Ecto neural progenitor cell (in vitro differentiated cells): ENCODE measurements at places on chromosomes 3 and 15.

GRCh38 chr3:102006812-102007485, 157.6 kb downstream of the NFKBIZ start:
- DNase-seq = no peak

DNA sequence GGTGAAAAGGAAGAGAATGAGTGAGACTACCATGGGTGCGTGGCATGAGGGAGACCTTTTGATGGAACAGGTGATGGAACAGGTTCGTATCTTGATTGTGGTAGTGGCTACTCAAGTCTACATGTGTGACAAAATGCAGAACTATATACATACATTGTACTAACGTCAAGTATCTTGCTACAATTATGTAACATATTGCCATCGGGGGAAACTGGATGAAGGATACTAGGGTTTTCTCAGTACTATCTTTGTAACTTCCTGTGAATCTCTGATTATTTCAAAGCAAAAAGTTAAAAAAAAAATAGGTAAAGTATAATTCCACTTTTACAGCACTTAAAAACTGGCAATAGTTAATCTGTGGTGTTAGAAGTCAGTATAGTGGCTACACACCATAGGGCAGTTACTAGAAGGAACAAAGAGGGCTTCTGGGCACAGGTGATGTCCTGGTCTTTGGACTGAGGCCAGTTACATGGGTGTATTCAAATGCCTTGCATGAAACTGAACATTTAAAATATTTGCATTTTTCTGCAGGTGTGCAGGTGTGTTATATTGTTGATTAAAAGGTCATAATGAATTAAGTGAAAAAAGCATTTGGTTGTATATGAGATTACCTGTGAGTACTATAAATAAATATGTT, 61.4 kb downstream of the LRRK1 start:
- DNase-seq = no peak

GRCh38 chr3:56955492-56956111, 104.9 kb upstream of the SPATA12 start:
- DNase-seq = no peak

- DNase-seq = no peak
Observed at GRCh38 chr3:114861666-114862065, 285.4 kb downstream of the ZBTB20 start.

DNA sequence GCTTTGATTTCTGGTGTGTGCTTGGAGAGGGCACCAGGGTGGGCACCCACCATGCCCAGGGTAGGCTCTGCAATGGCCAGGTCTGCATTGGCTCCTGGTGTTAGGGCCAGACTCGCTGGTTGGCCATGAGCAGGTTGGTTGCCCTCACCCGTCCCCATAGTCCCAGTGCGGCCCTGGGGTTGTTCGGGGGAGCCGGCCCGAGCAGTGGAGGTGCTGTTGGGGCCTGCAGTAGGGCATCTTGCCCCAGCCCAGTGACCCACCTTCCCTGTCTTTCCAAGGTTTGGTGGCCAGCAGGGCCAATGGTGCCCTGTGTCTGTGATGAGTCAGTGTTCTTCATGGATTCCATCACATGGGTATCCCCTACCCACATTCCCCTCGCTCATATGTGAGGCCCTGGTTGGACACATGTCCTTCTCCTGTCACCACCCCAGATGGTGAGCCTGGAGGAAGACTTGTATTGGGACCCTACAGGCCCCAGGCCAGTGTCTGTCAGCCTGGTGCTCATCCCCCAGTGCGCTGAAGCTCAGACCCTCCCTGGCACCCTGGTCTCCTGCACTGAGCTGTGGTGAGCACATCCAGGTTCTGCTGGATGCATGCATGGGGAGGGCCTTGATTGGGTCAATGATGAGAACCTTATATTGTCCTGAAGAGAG, 190.1 kb downstream of the UBE3A start:
- no peak for DNase-seq

GRCh38 chr3:39137991-39138803, 15.2 kb downstream of the CSRNP1 start:
- no peak for DNase-seq

DNA sequence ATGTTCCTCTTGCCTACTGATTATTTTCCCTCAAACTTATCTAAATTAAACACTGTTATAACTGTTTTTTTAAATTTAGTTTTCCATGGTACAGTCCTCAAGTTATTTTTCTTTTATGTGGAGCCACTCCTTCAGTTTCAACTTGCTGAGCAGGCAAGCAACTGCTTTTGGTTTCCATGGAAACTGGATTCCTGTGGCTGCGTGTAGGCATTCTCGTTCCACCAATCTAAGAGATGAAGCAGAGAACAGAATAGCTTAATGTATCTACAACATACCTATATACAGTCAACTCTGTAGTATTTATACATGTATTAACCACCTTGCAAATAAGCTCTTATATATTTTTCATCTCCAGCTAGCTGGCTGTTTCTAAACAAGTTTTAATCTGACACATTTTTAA, 25.8 kb upstream of the ANXA2 start:
- no peak for DNase-seq

GRCh38 chr3:156236556-156237260, 116.3 kb downstream of the KCNAB1 start:
- DNase-seq = no peak

DNA sequence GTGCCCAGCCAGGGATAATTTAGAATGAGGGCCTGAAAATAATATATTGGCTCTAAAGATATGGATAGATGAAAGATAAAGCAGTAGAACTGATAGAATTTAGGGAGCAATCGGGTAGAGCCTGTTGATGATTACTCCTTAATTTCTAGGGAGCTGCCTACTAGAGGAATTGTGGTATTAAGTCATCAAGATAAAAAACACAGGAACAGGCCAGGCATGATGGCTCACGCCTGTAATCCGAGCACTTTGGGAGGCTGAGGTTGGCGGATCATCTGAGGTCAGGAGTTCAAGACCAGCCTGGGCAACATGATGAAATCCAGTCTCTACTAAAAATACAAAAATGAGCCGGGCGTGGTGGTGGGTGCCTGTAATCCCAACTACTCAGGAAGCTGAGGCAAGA, 130.4 kb downstream of the PCCB start:
- no peak for DNase-seq

GRCh38 chr15:89486726-89487050, 9.7 kb downstream of the RHCG start:
- no peak for DNase-seq

GRCh38 chr3:134057654-134058110, 28.0 kb upstream of the SLCO2A1 start:
- peak; percentile 46 for DNase-seq

DNA sequence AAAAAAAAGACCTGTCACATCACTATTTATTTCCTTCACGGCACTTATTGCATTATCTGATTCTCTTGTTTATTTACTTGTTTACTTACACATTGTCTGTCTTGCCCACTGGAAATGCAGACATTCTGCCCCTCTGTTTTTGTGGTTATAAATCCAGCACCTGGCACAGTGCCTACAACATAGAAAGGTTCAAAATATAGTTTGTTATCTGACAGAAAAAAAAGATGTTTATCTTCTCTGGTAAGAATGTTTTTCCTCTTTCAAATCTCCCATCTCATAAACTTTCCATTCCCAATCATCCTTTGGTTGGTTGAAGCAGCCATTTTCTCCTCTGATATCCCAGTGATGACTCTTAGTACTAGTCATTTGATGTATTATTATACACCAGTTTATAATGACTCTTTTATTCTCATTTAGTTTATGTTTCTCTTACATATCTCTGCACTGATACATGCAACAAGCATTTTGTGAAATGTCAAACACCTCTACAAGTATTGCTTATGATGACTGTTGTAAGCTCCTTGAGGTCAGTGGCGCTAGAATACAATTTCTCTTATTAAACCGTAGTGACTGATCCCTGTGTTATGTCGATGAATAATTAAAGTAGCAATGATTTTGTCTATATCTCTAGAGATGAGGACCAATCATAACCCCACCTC, 398.4 kb upstream of the TBL1XR1 start:
- DNase-seq = no peak

- DNase-seq = no peak
Observed at GRCh38 chr15:55823699-55824340, 80.9 kb upstream of the PRTG start.

DNA sequence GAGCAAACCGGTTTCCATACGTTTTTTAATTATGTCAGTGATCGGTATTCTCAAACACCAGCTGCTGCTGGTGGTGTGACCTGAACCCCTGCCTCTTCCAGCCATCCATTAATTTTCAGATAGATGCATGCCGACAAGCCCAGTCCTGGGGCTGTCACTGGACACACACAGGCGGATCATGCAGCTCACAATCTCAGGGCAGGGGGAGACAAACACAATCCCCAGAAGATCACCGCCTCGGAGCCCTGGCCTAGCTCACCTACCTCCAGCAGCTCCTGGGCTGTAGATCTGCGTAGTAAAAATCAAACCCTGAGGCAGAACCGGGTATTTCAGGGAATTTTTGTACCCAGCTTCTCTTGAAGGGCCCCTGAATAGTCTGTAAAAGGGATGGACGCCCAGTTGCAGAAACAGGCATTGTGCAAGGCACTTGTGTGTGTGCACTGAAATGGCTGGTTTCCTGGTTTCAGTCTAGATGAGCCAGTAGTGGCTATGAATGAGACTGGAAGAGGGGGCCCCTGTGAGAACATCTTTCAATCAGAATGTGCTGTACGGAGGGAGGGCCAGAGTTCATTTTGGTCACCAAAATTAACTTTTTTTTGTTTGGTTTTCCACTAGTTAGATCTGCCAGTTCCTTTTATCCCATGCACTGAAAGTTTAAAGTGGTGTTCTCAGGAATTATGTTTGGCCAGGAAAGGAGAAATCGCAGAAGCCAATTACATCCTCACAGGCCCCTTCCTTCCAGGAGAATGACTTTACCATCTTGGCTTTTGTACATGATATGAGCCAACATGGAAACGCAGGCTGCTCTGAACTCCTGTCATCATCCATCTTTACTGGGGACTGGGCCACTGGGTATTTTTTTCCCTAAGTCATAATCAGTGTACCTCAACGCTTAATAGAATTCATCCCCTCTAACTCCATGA, 55.0 kb upstream of the RPL32 start:
- DNase-seq = no peak

DNA sequence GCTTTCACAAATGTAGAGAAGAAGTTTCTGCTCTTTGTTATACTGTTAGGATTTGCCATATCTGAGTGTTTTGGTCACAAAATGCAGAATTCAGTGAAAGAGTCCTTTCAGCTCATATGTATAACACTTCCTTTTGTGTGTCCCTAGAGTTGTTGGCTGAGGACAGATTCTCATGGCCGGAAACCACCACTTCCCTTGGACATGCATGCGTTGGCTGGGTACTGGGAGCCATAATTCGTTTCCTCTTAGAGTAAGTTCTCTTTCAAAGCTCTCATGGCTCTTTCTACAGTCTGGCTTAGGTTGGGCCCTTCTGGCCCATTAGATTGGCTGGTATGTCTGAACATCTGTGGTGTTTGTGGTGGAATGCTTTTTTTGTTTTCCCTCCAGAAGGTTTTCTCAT, 298.5 kb downstream of the DIPK2A start:
- DNase-seq = no peak

DNA sequence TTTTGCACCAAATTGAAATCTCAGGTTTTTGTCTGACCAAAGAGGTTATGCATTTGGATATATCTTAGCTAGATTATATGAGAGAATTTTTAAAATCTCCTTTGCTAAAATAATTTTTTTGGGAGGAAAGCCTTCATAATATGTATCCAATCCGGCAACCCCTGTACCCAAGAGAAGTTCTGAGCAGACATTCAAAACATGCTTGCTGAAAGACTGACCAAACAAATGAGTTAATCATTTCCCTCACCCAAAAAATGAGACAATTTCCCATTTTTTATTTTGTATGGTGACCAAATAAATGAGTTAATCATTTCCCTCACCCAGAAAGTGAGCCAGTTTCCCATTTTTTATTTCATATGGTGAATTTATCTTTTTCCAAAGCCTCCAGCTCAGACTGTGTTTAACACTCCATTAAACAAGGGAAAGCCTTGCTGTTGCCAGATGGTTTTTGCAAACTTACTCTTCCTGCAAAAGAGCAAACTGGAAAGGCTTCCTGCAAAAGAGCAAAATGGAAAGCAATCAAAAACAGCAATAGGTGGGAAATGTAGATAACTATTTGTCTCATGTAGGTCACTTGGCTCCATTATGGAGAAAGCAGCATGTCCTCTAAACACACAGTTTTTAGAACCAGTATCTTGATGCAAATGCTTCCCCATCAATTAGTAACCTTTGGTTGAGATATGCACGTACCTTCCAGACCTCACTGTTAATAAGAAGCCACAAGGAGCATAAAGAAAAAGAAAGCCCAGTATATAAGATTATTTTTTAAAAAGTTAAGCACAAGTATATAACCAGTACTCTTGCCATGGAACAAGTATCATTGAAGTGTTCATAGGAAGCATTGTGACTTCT, 78.4 kb upstream of the OSTN start:
- DNase-seq = no peak

DNA sequence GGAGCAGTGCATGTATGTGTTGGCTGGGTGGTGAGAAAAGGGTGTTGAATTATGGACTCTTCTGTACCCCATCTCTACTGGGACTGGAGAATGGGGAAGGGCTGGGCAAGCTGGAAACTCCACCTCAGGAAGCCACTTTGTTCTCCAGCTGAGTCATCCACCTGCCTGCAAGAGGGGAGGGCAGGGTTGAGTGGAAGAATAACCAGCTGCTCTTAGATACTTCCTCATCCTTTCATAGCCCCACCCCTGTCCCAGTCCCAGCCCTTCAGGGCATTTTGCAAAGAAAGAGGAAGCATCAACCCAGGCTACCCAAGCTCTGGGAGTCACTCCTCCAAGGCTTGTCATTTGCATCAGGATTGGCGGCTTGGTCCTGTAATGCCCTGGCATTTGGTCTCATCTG, 33.1 kb downstream of the RAB11A start:
- DNase-seq = no peak

DNA sequence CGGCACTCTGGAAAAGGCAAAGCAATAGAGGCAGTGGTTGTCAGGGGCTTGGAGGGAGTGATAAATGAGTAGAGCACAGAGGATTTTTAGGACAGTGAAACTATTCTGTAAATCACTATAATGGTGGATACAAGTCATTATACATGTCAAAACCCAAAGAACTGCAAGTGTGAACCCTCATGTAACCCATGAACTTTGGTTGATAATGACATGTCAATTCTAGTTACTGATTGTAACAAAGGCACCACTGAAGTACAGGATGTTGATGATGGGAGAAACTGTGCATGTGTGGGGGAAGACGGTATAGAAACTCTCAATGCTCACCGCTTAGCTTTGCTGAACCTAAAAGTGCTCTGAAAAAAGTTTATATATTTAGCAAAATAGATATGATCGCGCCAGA, 36.0 kb downstream of the BTLA start:
- DNase-seq = no peak

DNA sequence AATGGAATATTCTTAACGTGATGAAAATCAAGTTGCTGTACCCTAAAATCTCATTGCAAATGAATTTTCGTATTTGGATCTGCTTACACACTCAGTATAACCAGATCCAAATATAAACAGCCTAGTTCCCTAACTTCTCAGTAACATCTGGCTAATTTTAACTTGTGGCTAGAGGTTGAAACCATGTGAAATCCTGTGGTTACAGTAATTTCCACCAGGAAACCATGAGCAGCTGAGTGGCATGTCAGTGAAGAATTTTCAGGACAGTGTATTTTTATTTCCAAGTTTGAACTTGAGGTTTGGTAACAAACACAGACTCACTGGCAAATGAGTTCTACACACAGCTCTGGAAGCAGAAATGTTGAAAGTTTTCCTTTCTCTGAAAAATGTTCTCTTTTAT, 754.1 kb downstream of the NR2F2 start:
- no peak for DNase-seq
